ENCODE measurements at places on chromosomes 5 and 9.

DNA sequence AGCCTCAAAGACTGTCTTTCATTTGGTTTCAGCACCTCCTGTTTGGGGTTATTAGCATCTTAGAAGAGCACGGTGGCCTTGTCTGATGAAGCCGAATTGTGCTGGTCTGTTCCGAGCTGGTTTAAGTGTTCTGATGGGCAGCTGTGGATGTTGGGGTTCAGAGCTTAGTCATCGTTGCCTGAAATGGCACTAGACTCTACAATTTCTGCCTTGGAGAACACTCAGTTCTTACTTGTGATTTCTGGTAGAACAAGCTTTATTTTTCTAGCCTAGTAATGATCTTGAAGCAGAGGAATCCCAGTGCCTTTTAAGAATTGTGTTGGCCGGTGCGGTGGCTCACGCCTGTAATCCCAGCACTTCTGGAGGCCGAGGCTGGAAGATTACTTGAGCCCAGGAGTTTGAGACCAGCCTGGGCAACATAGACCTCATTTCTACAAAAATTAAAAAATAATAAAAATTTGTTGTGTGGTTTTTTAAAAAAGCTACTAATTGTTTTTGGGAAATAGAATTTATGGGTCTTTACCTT, 7.8 kb downstream of the FBXW5 start:
- no peak for DNase-seq

DNA sequence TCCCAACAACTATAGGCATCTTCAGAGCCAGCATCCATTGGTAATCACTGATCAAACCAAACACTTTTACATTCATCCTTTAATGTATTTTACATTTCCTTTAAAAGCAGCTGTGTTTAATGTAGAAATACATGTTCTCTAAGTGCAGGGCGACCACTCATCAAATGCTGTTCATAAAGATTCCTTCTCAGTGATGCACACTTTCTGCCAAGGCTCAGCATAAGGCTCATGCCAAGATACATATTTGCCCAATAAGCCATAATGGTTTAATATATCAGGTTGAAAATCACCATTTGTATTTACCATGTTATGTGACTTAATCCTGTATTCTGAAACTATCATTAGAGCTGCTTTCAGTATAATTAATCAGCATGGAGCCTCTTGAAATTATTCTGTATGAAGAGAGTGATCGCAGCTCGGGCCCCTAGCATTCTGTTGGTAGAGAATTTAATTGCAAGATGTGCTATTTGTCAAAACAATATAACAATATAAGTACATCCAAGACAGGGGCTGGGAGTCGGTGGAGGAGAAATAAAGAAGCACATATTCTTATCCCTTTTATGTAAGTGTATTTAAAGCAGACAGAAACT, 267.5 kb downstream of the EBF1 start:
- no peak for DNase-seq

GRCh38 chr5:116502616-116503015, 72.0 kb downstream of the SEMA6A start:
- DNase-seq = no peak

DNA sequence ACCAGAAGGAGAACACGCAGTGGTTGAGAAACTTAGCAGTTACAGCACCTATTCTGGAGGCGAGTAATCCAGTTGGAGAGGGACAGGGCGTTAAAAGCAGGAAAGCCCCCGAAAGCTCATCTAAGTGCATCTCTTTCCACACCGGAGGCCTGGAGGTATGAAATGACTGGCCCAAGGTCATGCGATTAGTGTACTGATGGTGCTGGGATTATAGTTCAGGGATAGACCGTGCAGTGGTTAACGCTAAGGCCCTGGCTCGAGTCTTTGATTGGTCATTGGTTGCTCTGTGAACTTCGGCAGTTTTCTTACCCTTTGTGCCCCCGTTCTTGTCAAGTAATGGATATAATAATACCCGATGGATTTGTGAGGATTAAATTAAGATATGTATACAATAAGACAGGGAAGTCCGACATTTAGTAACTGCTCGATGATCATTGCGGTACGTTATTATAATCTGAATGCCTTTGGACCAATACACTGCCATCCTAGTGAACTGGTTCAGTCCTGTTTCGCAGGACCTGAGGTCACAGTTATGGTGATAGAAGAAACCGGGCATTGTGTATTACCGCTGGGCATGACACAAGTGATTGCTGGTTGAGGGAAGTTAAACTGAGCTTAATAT, 960 bp downstream of the CANX start:
- DNase-seq = peak; percentile 32

GRCh38 chr9:77177894-77178794, 810 bp downstream of the VPS13A start:
- peak; percentile 8 for DNase-seq

GRCh38 chr9:1024112-1024511, 26.0 kb upstream of the DMRT2 start:
- DNase-seq = no peak

DNA sequence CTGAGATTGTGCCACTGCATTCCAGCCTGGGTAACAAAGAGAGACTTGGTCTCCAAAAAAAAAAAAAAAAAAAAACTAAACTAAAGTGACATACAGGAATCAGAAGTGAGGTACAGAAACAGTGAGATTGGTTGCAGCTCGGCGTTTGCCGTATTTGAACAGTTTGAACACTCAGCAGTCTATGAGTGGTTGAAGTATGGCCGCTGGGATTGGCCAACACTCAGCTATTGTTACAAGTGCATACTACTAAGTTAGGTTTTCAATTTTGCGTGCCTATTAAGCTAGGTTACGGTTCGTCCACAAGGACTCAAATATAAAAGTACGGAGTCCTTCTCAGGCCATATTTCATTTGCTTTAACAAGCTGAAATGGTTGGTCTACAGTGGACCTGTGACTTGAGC, 3.3 kb upstream of the TSC1 start:
- DNase-seq = no peak

DNA sequence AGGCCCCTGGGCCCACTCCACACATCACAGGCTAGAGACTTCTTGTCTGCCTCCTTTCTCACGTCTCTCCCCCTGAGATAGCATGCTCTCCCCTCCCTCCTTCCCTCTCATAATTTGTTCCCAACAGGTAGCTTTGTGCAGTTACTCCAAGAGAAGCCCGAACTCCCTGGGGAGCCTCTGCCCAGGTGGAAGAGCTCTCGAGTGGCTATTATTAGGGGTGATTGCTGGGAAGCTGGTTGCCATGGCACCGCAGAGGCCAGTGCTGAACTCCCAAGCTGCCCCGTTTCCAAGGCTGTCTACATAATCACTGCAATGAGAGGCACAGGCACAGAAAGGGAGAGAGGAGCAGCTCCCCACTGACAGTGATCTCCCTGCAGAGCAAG, 104.7 kb upstream of the GPR151 start:
- no peak for DNase-seq

- no peak for DNase-seq
Observed at GRCh38 chr5:97635553-97635952, 452.5 kb upstream of the RIOK2 start.

GRCh38 chr9:3751125-3751758, 225.4 kb upstream of the RFX3 start:
- peak; percentile 58 for DNase-seq

DNA sequence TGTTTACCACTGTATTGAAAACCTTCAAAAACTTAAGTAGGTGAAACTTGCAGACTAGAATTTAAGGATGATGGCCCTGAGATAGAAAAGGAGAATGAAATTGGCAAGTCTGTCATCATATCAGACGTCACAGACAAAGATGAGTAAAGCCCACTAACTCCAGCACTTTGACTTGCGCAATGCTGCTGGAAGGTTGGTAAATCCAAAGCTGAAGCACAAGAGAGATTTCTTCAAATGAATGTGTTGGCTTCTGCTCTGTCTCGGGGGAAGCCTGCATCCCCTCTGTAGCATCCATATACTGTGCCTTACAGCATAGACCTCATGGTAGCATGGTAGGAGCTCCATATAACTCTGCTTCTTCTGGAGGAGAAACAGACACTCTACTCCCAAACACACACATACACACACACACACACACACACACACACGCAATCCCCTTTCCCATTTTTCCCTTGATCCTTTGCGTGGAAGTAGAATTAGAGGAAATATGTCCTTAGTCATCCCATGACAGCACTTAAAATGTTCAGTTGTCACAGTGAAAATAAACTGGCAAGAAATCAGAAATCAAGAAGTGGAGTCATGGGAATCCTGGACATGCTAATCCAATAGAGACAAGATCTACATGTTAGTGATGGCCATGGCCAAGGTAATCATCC, 241.5 kb downstream of the NR3C1 start:
- DNase-seq = peak; percentile 62

GRCh38 chr9:109482391-109482916, 15.7 kb downstream of the PTPN3 start:
- DNase-seq = no peak

GRCh38 chr9:125587819-125588460, 119.1 kb downstream of the MAPKAP1 start:
- DNase-seq = no peak

DNA sequence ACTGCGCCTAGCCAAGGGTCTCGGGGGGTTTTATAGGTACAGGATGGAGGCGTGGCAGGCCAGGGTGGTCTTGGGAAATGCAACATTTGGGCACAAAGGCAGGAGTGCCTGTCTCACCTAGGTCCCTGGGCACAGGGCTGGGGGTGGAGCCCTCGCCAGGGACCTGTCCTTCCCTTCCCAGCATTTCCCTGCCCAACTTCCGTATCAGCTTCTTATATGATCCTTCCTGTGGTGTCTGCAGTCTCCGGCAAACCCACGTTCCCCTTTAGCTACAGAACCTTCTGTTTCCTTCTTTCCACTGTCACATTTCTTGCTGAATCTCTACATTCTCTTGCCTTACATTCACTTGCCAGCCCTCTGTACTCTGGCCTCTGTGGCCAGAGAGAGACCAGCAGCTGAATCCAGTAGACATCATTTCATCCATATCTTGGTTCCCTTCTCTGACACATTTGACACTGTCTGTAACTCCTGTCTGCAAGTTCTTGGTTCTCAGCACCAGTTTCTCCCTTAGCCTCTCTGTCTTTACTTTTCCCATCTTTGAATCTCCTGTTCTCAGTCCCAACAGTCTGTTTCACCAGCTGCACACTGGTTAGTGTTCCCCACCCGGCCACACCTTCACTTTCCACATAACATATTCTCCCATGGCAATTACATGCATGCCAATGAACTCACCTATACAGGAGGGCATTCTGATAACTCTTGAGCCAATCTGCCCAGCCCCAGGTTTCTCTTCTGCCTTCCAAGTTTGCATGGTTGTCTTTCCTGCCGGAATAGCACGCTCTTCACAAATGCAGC, 134.7 kb upstream of the ZNF608 start:
- DNase-seq = no peak

- no peak for DNase-seq
Observed at GRCh38 chr9:112006361-112007020, 109.9 kb downstream of the UGCG start.
